ENCODE measurements at places on chromosomes 3 and 15. TPM values are rescaled to one million over a fixed set of nuclear protein-coding genes. Genes with fewer than 3 reads are reported as not detected.

Gene SNRPN
- total RNA-seq: 100 TPM

Gene GPR62
- not detected for total RNA-seq

Gene GNAT1
- not detected for total RNA-seq

Gene TGM5
- total RNA-seq: not detected

- no peak for DNase-seq
- no peaks in the 10 kb centered on the region for H3K27me3 ChIP-seq
- H3K36me3 ChIP-seq: no peaks in the 10 kb centered on the region
- H3K4me3 ChIP-seq: no peak overlapping the region
- H3K4me1 ChIP-seq: no peaks in the 10 kb centered on the region
These were observed 200.2 kb upstream of the GOLGA6L4 start for GRCh38 chr15:84035399-84035766.

DNA sequence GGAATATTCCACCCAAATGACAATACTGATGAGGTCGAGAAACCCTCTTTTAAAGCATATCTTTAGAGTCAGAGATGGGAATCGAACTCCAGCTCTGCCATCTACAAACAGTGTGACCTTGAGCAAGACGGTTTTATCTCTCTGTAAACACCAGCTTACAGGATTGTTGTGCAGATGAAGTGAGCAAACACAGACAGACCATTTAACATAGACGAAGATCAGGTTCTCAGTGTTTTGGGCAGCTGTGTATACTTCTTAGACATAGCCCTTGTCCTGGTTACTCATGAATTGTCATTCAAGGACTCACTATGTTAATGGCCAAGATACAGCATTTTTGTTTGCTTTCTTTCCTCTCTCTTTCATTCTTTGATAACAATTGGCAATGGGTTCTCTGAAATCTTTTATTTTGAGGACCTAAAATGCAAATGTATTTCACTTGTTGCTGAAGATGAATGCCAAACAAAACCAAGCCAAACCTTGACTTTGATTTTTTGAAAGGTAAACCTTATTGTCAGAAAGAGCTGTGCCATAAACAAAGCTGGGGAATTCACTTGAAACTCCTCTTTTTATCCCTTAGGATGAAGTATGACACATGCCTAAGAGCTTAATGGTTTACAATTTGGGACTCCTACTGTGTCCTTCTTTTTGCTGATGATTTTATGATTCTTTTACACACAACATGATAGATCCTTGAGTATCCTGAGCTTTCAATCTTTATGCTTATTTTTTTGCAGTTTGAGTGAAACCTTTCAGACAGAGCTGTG, 250.0 kb upstream of the PDZRN3 start:
- no peak for DNase-seq
- no peaks in the 10 kb centered on the region for H3K27me3 ChIP-seq
- H3K4me3 ChIP-seq: no peak overlapping the region
- H3K36me3 ChIP-seq: no peaks in the 10 kb centered on the region
- H3K4me1 ChIP-seq: no peaks in the 10 kb centered on the region

DNA sequence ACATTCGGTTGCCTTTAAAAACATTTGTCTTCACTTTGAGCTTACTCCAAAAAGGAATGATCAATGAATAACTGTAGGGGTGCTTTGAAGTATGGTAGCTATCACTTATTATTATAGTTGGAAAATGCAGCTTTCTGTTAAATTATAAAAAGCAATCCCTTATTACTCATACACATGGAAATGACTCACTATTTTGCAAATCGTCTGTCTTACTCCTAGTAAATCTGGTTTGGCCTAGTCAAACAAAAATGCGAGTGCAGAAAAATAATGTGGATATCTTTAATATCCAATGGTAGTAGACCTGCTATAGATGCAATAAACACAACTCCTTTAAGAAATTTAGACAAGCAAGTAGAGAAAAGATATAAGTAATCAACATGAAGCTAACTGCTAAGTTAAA, 112.5 kb downstream of the ZIC1 start:
- H3K27ac ChIP-seq: no peak overlapping the region
- no peaks in the 10 kb centered on the region for H3K27me3 ChIP-seq
- no peaks in the 10 kb centered on the region for H3K36me3 ChIP-seq
- no peak overlapping the region for H3K4me3 ChIP-seq
- DNase-seq: no peak

- H3K27ac ChIP-seq: no peak overlapping the region
- no peaks in the 10 kb centered on the region for H3K27me3 ChIP-seq
- H3K4me3 ChIP-seq: no peak overlapping the region
- H3K4me1 ChIP-seq: no peaks in the 10 kb centered on the region
These were observed 78.4 kb downstream of the PCSK6 start for GRCh38 chr15:101411085-101411484.

DNA sequence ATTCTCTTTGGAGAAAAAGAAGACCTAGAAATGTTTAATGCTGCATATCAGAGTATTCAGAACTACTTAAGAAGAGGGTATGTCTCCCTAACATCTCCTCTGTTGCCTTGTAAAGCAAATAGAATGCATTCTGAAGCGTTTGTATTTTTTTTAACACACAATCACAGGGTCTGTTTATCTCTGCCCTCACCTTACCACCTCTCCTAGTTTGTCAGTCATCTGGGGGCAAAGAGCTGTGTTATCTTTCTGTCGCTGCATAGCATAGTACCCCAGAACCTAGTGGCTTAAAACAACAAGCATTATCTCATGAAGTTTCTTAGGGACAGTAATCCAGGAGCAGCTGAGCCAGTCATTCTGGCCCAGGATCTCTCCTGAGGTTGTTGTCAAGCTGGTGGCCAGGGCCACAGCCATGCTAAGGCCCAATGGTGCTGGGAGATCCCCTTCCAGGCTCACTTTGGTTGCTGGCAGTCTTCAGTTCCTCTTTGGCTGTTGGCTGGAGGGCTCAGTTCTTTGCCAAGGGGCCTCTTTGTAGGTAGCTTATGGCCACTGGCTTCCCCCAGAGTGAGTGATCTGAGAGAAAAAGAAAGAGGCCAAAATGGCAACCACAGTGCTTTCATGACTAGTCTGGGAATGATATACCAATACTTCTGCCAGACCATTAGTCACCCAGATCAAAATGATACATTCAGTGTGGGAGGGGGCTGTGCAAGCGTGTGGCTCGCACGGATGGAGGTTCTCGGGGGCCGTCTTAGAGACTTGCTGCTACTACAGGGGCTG, 17.8 kb downstream of the EDEM1 start:
- no peaks in the 10 kb centered on the region for H3K4me1 ChIP-seq
- DNase-seq: no peak
- H3K4me3 ChIP-seq: no peak overlapping the region
- no peak overlapping the region for H3K27ac ChIP-seq
- H3K36me3 ChIP-seq: peaks cover 4% of the 10 kb centered on the region
- no peaks in the 10 kb centered on the region for H3K27me3 ChIP-seq

DNA sequence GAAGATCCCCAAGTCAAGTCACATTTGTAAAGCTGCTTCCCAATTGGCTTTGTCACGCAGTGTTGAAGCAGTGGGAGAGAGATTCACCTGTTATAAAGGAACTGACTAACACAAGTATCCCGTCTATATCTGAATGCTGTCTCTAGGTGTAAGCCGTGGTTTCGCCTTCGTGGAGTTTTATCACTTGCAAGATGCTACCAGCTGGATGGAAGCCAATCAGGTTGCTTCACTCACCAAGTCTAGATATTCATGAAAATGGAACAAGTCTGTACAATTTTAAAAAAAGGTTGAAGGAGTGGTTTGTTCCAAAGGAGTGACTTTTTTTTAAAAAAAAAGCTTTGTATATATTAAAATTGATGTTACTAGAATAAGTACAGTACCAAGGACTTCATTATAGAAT, 11.7 kb downstream of the RBM5 start:
- H3K4me3 ChIP-seq: no peak overlapping the region
- peaks cover 100% of the 10 kb centered on the region for H3K36me3 ChIP-seq
- no peak for DNase-seq
- no peak overlapping the region for H3K27ac ChIP-seq
- no peaks in the 10 kb centered on the region for H3K27me3 ChIP-seq
- H3K4me1 ChIP-seq: no peaks in the 10 kb centered on the region

DNA sequence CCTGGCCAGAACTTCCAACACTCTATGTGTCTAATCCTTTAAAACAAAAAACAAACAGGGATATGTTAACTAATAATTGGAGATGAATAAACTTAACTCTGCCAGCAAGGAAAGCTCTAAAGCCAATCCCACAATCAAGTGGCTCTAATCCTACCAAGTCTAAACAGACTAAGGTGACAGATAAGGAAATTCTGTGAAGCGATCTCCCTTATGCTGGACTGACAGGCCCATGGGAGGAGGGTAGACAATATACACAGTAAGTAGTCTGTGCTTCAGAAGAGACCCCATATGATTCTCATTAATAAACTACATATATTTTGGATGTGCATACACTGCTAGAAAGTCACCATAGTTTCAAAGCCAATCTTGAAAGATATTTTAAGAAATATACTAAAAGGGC, 10.1 kb downstream of the VPS13C start:
- no peak overlapping the region for H3K27ac ChIP-seq
- H3K27me3 ChIP-seq: no peaks in the 10 kb centered on the region
- no peaks in the 10 kb centered on the region for H3K36me3 ChIP-seq
- no peak overlapping the region for H3K4me3 ChIP-seq
- H3K4me1 ChIP-seq: no peaks in the 10 kb centered on the region
- DNase-seq: no peak

DNA sequence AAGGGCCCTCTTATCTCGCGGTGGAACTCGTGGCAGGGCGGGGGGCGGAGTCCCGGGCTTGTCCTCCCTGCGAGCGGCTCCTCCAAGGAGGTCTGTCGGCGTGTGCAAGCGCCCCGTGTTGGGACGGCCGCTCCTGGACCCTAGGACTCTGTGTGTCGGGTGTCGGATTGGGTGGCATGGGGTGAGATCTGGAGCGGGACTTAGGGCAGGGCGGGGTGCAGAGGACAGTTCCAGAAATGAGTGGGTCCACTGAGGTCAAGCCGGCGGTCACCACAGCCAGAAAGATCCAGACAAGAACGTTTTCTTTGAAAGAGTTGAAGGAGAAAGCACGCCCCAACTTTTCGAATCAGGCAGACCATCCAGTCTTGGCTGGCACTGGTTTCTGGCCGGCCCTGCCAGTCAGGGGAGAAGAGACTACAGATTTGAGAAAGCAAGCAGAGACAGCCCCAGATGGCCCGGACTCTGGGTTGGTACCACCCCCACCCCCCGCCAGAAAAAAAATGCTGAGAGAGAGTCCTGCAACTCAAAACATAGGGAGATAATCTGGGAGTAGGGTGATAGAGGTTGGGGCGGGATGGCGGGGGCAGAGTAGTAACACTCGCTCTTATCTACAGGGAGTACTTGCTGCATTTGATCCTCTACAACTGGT, 784 bp upstream of the CISH start:
- peak overlapping the region; percentile 98 for H3K27ac ChIP-seq
- H3K4me1 ChIP-seq: peaks cover 67% of the 10 kb centered on the region
- no peaks in the 10 kb centered on the region for H3K36me3 ChIP-seq
- DNase-seq: no peak

DNA sequence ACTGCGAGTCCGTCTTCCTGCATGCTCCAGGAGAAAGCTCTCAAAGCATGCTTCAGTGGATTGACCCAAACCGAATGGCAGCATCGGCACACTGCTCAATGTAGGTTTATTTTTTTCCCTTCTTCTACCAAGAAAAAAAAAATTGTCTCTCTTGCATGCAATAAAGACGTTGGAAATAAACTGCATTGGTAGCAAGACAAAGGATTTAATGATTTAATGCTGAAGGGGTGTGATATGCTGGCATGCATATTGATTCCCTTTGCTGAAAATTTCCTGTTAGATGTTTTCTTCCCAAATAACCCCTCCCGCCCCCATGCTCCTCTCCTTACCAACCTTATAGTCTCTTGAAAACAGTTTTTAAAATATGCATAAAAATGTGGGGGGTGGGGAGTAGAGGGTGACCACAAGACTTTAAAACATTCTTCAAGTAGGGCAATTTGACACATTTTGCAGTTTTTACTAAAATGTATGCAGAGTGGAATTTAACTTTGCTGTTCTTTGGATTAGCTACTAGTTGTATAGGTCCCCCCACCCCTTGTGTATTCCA, 799 bp downstream of the RARB start:
- H3K4me3 ChIP-seq: peak overlapping the region; percentile 38
- peak overlapping the region; percentile 93 for H3K27ac ChIP-seq
- H3K27me3 ChIP-seq: no peaks in the 10 kb centered on the region
- H3K4me1 ChIP-seq: peaks cover 10% of the 10 kb centered on the region
